ENCODE measurements at places on chromosomes 16 and 17.

DNA sequence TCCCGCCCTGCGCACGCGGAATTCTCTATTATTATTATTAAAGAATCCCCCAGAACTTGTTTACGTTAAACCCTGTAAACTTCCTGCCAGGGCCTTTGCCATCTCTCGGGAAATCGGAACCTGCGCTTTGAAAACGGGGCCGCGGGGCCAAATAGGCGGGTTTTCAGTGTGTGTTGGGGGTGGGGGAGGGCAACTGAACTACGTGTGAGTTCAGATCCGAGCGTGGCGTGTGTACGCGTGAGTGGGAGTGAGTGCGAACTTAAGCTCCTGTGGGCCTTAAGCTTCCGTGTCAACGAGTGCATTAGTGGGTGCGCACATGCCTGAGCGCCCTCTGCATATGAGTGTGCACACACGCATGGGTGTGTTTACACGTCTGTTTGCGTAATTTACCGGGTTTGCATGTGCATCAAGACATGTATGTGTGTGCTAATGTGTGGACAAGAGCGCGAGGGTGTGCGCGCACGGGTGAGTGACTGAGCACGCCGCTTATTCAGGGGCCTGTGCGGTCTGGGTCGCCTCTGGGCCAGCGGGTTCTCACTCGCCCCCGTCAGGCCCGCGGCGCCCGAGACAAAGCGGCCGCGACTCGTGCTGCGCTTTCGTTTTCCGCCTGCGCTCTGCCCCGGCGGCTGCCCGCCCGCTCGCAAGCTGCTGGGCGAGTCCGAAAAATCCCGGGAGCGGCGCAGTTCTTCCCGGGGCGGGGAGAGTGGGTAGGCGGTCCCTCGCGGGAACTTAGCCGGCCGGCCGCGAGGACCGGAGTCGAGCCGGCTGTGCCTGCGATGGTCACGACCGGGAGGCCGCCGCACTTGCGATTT, 1.2 kb upstream of the FOXF1 start:
- DNase-seq = no peak

GRCh38 chr17:17030515-17031211, 11.6 kb upstream of the MPRIP start:
- no peak for DNase-seq

GRCh38 chr17:3318336-3318735, 20.2 kb upstream of the OR3A1 start:
- DNase-seq = no peak

DNA sequence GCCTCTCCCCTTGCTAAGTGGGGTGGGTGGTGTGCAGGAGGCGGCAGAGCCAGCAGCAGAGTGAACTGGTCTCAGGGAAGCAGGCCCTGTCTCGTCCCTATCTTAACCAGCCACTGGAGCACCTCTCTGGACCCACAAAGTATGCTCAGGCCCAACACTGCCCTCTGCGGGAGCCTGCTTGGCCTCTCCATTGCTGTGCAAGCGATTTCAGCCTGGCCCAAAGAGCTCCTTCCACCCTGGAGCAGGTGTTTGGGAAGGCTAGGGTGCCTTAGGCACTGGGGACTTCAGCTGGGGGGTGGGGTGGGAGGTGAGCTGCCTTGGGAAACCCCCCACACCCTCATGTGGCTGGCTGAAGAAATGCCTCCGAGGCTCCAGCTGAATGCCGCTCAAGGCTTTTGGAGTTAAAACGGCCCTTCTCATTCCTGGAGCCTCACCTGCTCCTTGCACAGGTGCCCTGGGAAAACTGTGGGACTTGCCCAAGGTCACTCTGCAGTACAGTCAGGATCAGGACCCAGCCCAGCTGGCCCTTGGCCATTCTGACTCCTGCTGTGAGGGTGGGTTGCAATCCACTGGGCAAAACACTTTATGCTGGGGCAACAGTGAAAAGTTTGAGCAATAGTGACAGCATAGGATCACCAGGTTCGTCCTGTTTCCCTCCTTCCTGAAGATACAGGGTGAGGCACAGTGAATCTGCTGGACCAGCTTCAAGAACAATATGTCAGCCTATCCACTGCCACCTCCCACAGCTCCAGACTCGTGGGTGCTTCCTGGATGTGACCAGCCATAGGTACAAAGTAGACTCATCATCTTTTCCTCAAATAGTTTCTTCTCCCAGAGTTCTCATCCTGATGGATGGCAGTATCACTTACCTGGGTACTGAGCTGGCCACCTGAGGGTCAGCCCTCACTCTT, 5.9 kb upstream of the UBE2O start:
- no peak for DNase-seq

DNA sequence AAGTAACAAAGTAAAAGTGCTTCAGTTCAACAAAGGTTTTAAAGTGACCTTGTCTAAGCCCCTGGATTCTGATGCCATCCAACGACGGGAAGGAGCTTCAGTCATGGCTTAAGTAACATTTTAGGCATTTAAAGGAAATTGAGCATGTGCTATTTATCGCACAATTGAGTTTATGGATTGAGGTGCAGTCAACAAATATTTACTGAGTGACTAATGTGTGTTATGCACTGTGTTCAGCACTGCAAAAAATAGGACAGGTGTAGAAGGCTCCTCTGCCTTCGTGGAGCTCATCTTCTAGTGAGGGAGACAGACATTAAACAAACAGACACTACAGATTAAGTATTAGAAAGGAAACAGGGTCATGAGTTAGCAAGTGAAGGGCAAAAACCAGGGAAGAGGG, 12.5 kb downstream of the TMIGD1 start:
- no peak for DNase-seq

- no peak for DNase-seq
These were observed 107.8 kb downstream of the CRLF3 start for GRCh38 chr17:30716461-30717290.

GRCh38 chr17:66664336-66664735, 170.6 kb upstream of the CACNG5 start:
- no peak for DNase-seq

DNA sequence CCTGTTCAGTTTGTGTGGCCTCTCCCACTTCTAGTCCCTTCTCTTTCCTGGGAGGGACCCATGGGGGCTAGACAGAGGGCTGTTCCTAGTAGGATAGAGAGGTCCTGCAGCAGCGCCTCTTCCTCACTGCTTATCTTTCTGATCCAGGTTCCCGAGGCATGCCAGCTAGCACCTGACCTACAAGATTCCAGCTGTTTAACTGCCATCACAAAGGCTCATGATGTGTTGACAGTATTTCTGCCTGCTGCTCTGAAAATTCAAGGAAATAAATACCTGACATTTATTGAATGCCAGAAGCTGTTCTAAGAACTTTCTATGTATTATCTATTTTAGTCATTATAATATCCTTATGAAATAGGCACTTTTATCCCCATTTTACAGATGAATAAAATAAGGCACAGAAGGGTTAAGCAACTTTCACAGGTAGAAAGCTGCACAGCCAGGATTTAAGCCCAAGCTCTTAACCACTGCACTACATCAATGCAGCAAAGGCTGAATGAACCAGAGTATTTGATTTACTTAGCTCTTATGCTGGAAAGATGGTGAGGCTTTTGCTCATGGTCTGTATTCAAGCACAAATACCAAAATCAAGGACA, 38.8 kb downstream of the HEATR6 start:
- no peak for DNase-seq

- DNase-seq = no peak
These were observed 23.7 kb downstream of the CDH1 start for GRCh38 chr16:68760671-68761275.

GRCh38 chr16:56604966-56605365, 3.4 kb upstream of the MT2A start:
- DNase-seq = no peak

GRCh38 chr17:52938623-52939230, 780.2 kb upstream of the CA10 start:
- DNase-seq = no peak

DNA sequence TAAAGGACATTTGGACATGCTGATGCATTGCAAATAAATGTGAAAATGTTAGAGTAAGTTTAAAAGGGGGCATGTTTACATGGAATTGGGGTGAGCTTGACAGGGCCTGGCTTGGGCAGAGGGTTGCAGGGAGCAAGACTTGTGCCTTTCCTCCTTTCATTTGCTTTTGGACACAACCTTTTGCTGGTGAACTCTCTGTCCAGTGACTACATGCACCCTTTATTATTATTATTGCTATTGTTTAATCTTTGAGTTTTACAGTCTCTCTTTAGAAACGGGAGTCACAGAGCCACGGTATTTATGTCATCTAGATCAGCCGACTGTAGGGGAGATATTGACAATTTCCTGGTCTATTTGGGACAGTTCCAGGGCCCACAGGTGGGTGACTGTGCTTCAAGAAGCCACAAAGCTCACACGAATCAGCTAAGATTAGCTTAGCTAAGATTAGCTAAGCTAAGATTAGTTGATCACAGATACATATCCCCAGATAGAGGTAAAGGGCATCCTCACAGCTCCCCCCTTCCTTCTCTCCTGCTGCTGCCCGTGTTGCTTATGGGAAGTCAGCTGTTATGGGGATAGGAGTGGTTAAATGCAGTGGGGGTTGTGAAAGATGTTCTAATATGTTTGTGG, 28.9 kb upstream of the ETV4 start:
- no peak for DNase-seq

GRCh38 chr16:14095883-14096551, 24.9 kb downstream of the MRTFB start:
- no peak for DNase-seq

GRCh38 chr16:52552643-52553042, 5.7 kb upstream of the TOX3 start:
- DNase-seq = no peak

DNA sequence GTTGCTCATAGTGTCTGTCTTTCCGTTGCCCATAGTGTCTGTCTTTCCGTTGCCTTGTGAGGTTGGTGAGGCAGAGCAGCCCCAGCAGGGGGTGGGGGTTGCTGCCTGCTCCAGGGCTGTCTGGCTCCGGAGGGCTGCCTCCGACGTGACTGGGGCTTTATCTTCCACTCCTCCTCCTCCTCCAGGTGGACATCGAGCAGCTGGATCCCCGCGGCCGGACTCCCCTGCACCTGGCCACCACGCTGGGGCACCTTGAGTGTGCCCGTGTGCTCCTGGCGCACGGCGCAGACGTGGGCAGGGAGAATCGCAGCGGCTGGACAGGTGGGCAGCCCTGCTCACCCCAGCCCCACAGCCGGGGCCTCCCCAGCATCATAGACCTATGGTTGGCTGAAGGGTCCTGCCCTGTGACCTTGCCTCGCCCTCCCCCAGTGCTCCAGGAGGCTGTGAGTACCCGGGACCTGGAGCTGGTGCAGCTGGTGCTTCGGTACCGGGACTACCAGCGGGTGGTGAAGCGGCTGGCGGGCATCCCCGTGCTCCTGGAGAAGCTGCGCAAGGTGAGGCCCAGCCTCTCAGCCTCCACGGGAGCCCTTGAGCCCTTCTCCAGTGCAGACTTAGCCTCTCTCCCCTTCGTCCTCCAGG, 14.7 kb downstream of the ANKRD13B start:
- DNase-seq = no peak

DNA sequence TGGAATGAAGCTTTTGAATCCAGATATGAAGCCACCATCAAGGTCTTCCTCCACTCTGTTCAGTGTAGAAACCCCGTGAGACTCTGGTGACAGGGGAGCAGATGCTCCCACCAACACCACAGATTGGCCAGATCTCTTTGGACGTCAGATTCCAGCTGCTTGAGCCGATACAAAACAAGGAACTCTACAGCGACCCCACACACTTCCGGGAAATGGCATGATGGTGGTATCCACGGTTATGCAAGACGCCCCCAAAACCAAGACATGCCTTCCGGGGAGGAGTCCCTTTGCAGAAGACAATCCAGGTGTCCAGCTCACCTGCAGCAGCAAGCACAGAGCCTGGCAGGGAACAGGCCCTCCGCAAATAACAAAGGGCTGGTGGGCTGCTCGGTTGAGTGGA, 19.8 kb upstream of the PITPNA start:
- no peak for DNase-seq

DNA sequence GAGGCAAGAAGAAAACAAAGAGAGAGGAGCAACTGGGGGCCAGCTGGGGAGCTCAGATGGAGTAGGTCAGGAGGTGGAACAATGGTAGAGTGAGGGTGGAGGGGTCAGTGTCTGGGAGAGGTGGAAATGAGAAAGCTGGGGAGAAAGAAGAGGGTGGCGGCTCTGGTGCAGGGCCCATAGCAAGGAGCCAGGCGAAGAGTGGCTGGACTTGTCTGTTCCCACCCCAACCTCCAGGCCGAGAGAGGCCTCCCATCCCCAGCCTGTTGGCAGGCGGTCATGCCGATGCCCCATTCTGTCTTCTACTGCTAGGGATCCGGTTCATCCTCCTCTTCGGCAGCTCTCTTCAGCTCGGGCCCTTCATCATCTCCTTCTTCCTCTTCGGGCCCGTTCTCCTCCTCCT, 31.3 kb downstream of the AP1G1 start:
- DNase-seq = no peak

DNA sequence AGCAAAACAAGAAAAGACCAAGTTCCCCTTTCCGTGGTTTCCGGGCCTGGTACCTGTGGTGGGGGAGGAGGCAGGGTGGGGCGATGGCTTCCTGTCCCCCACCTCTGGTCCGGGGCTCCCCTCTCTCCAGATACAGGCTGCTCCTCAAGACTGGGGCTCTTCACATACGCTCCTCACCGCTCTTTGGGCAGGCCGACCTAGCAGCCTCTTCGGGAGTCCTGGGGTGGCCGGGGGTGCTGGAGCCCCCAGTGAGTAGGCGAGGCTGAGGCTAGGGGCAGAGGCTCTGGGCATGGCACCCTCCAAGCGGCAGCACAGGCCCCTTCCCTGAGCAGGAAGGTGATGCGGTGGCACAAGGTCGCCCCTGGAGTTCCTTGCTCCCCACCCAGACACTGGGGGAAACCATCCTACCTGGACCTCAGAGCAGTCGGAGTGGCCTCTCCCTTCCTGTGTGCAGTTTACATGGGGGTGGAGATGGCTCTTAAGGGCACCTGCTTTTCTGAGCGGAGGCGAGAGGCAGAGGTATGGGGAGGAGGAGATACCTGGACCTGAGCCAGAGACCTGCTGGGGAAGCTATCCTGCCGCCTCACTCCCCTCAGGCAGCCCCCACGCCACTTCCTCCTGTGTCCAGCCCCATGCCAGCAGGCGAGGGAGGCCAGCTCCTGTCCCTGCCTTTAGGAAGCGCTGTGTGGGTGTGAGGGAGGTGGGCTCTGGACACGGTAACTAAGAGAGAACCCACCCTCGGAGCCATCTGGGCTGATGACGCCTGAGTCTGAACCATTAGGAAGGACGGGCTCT, 891 bp downstream of the CORO1A start:
- DNase-seq = no peak

DNA sequence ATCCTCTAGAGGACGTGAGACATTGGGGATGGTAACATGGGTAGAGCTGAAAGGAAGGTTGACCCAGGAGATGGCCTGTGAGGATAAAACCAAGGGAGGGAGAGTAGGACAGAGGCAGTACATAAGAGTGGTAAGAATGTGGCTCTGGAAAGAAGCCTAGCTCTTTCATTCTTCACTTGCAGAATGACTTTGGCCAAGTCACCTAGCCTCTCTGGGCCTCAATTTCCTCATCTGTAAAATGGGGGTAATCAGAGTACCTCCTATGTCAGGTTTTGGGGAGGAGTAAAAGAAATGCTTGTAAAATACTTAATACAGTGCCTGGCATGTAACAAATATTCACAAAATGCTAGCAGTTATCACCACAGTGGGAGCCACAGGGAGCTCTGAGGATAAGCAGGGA, 6.9 kb downstream of the KDM6B start:
- DNase-seq = no peak

Measured in stimulated activated CD8-positive, alpha-beta memory T cell treated with anti-CD3 and anti-CD28 coated beads, Interleukin-7, amount 100 ng/mL, for 1 hour (primary cell).